ENCODE measurements at places on chromosomes 2 and 18. TPM values are rescaled to one million over a fixed set of nuclear protein-coding genes. Genes with fewer than 3 reads are reported as not detected.

The ELOA2 gene
- total RNA-seq, result not detected

The TUBA3E gene
- not detected for total RNA-seq

The CD207 gene
- not detected for total RNA-seq

The APLF gene
- 6.0 TPM for total RNA-seq

The CNDP1 gene
- not detected for total RNA-seq

The GALNT3 gene
- total RNA-seq, result 0.82 TPM

The OR6B3 gene
- not detected for total RNA-seq

The GPR39 gene
- total RNA-seq, result not detected

The RNASEH1 gene
- 23.9 TPM for total RNA-seq

The NEUROD1 gene
- not detected for total RNA-seq

The ZNF521 gene
- 18.1 TPM for total RNA-seq

The DNAJB2 gene
- total RNA-seq, result 42.4 TPM

- no peak for DNase-seq
Observed at GRCh38 chr2:129627437-129627836, 352.0 kb upstream of the RAB6C start.

- no peak for DNase-seq
Observed at GRCh38 chr2:26355038-26355995, 8.7 kb upstream of the ADGRF3 start.

DNA sequence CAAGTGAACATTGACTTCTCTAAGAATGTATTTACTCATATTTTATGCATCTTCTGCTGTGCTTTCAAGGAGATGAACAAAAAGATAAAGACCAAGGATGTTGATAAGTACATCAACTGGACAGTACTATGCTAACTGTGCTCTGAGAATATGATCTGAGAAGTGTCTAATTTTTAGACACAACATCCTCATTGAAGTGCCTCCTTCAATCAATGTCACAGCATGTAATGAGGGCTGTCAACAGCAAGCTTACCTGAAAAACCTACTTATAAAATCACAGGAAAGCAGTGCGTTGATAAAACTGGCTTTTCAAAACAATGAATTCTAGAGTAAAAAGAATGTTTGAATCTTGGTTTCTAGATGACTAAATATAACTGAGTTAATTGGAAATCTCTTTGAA is 452.9 kb upstream of the DSEL start:
- no peak for DNase-seq

DNA sequence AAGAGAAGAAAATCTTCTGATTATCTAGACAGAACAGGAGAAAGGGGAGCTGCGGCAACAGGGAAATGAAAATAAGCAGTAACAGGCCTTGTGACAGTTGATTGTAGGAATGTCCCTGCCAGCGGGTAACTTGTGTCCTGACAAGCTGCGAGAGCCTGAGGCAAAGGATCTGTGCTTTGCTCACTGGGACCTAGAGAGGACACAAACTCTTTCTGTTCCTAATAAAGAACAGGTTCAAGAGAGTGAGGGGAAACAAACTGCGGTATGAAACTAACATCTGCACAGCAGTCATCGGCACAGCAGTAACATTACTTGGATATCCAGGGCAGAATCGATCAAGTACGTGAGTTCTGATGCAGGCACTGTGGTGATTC is 103.7 kb upstream of the THOC1 start:
- no peak for DNase-seq

DNA sequence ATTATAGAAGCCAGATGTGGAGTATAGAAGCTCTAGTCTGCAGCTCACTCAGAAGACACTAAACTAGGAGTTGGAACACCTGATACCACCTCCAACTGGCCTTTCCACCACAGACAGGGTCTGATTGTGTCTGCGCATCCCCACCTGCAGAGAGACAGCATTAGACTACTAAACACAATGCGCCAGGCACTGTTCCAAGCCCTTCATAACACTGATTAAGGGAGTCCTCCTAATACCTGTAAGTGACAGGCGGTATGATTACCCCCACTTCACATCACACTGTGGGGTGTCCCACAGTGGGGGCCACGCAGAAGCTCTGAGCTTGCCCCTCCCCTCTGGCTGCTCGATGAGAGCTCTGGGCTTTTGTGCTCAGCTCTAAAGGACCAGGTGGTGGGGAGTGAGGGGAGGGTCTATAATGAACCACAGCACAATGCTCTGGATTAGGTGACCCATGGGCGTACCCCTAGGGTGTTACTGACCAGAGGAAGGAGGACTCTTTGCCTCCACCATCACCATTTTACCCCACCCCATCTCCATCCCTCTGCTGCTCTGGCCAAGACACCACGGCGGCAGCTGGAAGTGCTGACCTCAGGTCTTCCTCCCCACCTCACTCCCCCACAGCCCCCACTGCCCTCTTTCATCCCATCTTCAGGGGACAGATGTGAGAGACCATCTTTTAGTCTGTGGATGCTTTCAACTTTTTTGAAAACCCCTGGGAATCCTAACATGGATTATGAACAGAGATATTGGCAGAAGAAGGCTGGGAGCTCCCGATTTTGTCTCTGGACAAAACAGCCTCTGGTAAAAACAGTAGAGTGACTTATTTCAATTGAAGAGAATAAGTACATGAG is 145.1 kb downstream of the GFPT1 start:
- DNase-seq, result no peak

DNA sequence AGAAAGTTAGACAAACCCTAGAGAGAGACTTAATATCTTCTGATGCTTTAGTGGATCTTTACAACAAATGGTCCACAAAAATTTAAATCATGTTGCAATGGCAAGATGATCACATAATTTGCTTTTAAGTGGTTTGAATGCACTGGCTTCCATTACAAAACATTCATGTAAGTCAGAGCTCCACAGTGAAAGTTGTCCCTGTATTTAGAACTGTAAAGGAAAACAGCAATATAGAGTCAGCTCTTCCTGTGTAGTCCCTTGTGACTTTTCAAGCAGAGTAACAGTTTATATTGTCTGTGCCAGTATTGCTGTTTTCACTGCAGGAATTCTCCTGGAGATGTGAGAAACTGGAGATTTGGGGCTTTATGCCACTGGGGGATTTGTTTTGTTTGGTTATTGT is 77.7 kb downstream of the MEIS1 start:
- DNase-seq, result no peak

DNA sequence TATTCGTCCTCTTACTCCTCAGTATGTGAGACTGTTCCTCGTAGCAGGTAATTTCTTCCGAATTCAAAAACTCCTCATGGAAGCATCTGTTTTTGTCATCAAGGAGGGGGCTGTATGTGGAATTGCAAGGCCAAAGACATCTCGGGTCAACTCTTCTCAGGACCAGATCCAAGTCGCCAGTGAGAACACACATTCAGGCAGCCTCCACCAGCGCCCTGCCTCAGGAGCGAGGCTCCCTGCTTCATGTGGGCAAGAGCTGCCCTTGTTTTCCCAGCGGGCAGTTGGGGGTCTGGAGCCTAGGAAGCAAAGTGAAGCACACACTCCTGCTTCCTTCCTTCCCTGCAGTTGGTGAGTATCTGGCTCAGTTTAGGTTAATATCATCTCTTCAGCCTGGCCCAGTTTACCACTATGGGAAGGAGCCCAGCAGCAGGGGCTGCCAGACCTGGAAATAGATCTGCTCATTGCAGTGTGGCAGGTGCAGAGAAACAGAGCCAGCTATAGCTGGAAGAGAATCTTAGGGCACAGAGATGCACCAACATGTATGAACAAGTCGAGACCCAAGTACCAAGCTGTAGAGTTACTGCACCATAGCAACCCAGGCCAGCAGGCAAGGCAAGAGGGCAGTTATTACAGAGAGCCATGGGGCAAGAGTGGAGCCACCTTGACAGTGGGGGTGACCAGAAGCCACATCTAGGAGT is 25.3 kb downstream of the TMEM127 start:
- DNase-seq, result no peak

GRCh38 chr2:27221166-27221565 is 4.0 kb downstream of the CAD start:
- no peak for DNase-seq

DNA sequence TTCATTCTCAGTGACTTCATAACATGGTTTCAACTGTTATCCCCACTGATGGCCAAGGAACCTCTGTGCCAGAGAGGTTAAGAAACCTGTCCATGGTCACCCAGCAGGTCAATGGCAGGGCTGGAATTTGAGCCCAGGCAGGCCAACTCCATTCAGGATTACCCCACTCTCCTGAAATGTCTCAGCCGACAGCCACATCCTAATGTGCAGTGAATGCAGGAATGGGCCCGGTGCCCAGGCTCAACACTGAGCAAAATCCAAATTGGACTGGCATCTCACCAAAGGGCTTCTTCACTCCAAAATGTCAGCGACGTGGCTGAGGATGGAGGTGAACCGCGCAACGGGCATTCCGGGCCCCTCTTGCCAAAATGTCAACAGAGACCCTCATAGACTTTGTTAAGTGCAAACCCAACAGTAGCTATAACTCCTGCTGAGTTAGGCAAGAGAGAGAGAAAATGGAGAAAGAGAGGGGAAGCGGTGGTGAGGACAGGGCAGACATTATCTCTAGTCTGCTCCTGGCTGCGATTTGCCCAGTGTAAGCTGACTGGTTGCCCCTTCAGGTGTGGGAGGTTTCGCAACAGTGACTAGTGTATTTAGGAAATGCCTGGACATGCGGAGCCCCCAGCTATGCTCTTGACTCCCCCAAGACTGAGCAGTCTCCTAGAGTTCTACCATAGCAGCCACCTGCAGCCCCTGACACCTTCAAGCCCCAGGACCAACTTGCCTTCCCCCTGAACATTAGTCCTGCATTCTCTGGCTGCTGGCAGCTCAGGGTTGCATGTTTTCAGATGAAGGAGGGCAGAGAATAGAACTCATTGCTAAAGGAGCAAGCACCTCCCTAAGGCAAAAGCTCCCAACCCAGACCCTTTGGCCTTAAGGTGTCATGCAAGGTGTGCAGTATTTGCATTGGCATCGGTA is 167.7 kb downstream of the ANAPC1 start:
- no peak for DNase-seq

GRCh38 chr18:58863539-58864145 is 1.0 kb upstream of the ZNF532 start:
- DNase-seq, result no peak

DNA sequence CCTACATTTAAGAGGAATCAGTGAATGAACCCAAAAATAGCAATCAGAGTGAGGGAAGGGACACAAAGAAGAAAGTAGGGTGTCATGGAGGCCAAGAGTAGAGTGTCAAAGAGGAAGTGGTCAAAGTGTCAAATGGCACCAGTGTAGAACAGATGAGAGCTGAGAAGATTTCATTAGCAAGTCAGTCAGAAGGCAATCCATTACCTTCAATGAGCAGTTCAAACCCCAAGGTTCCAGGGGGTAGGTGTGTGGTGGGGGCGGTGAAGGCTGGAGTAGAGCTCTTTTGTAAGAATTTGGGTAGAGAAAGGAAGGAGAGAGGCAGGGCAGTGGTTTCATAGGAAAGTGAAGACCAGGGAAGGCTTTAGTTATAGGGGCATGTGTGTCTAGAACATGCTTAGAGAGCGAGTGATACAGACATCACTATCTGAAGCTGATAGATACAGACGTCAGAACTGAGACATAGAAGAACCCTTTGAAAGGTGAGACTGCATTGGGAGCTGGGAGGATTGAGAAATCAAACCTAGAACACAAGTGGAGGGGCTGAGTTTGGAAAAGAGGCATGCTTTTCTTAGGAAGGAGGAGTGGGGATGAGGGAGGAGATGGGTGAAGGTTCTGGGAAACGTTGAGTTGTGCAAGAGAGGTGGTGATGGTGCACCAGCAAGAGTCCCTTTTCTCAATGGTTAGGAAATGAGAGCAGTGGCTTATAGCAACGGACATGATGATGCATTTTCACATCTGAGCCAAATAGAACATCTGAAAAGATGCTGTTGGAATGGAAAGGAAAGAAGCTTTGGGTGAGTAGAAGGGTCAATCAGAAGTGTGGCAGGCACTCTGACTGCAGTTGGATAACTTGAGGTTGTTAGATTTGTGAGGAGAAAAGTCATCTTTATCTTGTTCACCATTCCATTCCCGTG is 48.9 kb upstream of the IL1RL1 start:
- no peak for DNase-seq

GRCh38 chr2:231708773-231709635 is 679 bp downstream of the PTMA start:
- DNase-seq, result no peak

DNA sequence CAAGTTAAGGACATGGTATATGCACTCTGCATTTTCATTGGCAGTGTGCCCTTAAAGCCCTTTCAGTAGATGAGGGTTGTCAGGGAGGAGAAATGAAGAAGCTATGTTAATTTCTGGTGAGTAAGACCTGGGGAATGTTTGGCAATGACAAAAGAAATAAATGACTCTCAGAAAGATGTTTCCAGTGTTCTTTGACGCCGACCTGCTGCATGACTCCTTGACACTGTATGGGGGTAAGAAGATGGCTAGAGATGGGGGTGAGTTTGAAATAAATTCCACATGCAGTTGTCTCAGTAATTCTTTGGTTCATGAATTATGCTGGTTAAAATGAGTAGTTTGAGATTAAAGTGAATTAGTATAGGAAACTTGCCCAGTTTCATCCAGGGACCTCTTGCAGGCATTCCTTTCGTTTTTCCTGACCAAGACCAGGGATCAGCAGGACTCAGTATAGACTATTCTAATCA is 5.9 kb downstream of the CCDC121 start:
- DNase-seq, result no peak

DNA sequence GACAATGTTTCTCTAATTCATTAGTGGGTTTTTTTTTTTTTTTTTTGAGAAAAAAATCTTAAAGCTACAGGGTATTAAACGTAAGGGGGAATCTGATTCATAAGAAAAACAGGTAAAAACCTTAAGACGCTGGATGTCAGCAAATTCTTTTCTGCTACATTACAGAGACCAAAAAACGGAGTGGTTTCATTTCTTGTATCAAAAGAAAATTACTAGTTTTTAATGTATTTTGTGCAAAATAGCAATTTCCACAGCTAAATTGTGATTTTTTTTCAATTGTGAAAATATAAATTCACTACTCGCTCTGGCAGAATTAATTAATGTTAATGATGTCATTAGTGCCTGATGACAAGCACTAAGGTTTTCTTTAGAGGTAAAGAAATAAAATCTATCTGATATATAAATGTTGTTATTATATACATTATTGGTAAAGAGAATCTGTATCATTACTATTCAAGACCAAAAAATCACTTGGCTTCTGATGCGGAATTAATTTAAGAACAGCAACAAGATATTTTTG is 9.9 kb downstream of the OTX1 start:
- no peak for DNase-seq

DNA sequence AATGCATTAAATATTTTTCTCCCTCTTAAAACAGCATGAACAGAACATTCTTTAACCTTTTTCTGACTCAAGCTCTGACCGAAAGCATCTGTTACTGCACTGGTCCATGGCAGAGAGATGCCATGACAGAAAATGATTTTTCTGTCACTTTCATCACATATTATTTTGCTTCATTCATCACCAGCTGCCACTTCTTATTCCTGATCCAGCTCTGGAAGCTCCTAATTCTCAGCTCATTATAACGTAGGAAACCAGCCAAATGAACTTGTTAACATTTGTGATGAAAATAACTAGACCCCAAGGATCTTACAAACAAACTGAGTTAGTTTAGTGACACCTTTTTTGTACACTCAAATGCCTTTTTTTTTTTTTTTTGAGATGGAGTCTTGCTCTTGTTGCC is 7.6 kb upstream of the CFLAR start:
- no peak for DNase-seq

- no peak for DNase-seq
Observed at GRCh38 chr2:120590841-120591240, 144.8 kb upstream of the GLI2 start.

GRCh38 chr2:148623086-148623485 is 21.5 kb upstream of the EPC2 start:
- DNase-seq, result no peak

All from omental fat pad (tissue), 4 donors.